Kidney tubule cell (primary cell): ENCODE measurements at places on chromosomes 7 and 10.

DNA sequence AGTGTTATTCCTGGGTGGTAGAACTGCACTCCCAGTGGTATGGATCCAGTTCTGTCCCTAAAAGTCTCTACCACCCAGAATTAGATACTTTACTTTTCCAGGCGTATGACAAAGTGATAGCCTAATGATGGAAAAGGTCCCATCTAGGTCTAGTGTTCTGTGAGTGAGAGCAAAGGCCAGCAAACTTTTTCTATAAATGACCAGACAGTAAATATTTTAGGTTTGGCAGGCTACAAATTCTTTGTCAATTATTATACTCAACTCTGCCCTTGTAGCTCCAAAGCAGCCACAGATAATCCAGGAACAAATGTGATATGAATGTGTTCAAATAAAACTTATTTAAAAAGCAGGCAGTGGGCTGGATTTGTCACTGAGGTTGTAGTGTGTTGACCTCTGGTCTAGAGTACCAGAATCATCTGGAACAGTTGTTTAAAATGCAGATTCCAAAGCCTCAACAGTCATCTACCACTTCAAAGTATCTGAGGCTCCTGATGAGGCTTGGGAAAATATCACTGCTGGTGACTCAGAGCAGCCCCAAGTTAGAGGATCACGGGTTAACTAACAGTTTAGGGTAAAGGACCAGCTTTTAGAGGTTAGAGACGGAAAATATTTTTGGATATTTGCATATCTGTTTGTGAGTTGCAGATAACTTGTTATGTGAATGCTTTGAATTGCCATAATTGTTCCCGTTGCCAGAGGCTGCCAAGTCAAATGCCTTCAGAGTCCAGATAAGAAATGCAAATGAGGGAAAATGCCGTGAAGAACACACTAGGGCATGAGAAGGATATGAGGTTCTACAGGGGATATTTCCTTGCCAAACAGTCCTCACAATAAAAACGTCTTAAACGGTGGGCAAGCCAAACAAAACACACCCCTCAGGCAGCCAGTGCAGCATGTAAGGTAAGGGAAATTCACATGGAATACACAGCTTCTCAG lies 19.4 kb downstream of the NRAP start:
- DNase-seq: peak; percentile 22

DNA sequence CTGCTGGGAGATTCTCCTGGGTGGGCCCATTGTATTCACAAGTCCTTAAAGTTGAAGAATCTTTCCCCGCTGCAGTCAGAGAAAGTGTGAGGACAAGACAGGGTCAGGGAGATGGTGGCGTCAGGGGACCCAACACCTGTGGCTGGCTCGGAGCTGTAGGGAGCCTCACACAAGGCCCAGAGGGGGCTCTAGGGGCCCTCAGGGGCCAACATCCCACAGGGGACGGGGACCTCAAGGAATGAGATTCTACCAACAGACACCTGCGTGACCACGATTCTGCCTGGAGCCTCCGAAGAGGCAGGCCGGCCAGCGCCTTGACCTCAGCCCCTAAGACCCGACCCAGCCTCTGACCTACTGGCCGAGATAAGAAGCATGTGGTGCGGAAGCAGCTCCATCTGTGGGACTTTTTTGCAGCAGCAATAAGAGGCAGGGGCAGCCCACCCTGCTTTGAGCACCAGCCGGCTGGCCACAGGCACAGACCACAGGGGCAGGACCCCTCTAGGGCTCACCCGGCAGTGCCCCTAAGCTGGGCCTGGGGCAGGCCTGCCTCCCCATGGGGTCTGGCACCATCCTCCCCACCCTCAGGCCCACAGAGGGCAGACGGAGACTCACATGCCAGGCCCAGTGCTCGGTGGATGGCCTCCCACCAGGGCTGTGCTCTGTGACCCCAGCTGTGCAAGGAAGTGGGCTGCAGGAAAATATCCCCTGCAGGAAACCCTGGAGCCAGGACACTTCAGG lies 13.2 kb downstream of the RASGEF1A start:
- DNase-seq: no peak

GRCh38 chr10:46525824-46526681 lies 30.4 kb downstream of the GPRIN2 start:
- no peak for DNase-seq

DNA sequence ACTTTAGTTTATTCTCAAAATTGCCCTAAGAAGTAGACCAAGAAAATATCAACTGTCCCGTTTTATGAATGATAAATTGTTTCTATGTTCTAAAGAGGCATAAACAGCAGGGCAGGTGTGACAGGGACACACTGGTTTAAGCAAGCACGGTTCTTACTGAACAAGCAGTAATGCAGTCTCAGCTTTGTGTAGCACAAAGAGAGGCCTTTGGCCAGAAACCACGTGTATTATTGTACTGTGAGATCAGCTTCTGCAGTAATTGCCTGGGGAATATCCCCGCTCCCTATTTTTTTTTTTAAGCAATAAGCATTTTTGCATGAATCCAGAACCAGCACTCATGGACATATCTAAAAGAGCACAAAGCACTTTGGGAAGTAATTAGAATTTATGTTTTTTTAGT lies 255.4 kb downstream of the WDR11 start:
- DNase-seq: no peak
